Brain (organoid and tissue), 16 donors: ENCODE measurements at places on chromosomes 2 and 18.

GRCh38 chr2:62045017-62045543 lies 139.6 kb downstream of the COMMD1 start:
- DNase-seq, result no peak

- no peak for DNase-seq
Measured at GRCh38 chr2:36407413-36407812, 51.8 kb downstream of the CRIM1 start.

- no peak for DNase-seq
Measured at GRCh38 chr2:169721016-169721415, 12.6 kb upstream of the KLHL23 start.

GRCh38 chr2:58739033-58739432 lies 497.9 kb upstream of the FANCL start:
- no peak for DNase-seq

DNA sequence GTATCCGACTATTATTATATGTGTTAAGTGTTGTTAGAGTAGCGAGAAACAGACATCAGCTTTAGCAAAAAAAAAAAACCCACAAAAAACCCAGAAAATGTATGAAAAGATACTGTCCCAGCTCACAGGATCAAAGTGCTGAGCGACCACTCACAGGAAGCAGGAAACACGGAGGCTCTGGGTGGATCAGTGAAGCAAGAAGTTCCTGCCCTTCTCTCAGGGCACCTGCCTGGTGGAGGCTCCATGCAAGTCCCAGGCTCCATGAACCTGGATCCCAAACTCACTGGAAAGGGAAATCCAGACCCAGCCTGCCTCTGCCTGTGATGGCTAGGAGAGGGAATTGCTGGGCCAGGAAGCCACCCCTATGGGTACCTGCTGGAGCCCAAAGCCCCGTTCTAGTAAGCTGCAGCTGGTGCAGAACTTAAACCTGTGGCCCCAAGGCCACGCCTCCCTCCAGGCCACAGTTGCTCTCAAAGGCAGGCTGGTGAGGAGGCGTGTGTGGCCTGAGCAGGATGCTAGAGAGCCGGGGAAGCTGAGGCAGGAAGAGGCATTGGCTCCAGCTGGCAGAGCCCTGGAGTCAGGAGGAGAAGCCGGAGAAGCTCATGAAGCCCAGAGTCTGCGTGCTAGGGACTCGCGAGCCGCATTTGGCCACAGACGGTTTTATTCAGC lies 63.5 kb upstream of the TAF1B start:
- no peak for DNase-seq

DNA sequence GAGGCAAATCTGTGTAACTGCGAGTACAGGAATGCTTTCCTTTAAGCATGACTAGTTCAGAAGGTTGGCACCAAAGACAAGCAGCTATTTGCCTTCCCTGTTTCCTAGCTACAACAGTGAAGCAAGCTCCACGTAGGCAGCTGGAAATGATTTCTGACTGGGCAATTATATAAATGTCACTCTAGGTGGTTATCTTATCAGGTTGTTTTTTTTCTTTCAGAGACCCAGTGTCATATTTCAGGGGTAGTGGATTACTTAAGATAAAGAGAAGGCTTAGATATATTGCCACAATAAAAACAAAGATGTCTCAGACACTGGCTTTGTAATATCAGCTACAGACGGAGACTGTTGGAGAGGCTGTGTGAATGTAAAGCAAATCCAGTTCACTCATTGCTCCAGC lies 748.9 kb upstream of the NXPH2 start:
- peak; percentile 47 for DNase-seq

DNA sequence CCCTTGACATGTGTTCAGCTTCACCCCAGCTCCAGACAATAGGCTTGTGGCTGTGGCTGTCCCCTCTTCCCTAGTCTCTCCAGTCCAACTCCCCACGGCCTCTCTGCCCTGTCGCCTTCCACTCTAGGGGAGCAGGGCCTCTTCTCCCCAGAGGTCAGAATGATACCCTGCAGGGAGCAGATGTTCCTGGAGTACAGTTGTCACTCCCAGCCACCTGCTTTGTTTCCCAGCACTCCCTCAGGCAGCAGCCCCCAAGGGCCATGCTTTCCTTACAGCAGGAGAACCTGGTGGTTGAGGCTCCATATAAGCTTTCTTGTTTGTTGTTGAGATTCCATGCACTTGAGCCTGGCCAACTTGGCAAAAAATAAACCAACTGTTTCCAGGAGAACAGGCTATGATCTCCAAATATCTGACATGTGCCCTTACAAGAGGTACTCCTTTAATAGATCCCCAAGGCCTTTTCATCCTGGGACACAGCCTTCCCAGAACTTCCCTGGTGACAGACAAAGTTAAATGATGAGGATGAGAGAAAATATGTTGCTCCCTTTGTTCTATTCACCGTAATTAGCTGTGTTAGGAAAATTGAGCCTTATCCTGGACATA lies 45.1 kb downstream of the DPYSL5 start:
- no peak for DNase-seq

- no peak for DNase-seq
Measured at GRCh38 chr2:191578031-191578430, 99.9 kb upstream of the NABP1 start.

DNA sequence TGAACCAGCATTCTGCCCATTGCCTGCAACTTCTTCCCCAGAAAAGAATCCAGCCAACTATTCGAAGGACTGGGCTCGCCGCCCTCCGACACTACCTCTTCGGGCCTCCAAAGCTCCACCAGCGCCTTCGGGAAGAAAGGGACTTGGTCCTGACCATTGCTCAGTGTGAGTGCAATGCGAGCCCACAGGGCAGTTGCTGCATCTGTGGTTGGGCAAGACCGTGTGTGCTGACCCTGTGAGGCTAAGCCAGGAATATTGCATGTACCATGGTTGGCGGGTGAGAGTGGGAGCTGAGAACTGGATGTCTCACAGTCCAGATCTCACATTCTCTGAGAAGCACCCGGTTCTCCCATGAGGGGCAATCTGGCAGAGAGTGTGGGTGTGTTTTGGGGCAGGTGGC lies 16.5 kb downstream of the ELMOD3 start:
- no peak for DNase-seq

DNA sequence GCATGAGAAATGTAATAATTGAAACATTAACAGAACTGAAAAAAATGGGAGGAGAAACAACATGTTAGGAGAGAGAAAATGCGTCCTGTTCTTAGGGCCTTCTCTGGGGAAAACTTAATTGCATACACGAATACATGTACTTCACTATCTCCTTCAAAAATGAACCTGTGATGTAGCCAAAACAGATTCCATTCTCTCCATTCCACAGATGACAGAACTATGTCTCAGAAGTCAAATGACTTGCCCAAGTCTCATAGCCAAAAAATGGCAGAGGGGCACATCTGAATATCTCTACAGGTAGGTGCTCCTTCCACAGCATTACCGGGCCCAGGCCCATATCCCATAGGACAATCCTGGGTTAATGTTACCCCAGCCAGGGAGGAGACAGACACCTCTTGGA lies 3.9 kb upstream of the DCTN1 start:
- no peak for DNase-seq

DNA sequence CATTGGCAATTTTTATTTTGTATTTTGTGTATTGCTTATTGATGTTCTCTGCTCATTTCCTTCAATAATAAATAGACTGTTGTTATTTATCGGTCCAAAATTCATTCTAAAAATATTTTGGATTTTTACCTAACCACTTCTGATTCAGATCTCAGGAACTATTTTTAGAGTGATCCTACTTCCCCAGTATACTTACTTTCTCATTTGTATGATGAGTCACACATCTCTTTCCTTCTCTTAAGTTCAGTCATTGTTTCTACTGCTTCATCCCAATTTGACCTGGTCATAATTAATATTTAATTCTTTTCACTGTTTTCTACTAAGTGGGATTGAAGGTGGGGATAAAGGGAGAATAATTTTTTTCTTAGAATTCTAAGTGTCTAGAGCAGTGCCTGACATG lies 75.1 kb downstream of the AGPS start:
- DNase-seq, result no peak
